Lower leg skin (tissue), 4 donors: ENCODE measurements at places on chromosomes 1 and 21. TPM values are rescaled to one million over a fixed set of nuclear protein-coding genes. Genes with fewer than 3 reads are reported as not detected.

DNA sequence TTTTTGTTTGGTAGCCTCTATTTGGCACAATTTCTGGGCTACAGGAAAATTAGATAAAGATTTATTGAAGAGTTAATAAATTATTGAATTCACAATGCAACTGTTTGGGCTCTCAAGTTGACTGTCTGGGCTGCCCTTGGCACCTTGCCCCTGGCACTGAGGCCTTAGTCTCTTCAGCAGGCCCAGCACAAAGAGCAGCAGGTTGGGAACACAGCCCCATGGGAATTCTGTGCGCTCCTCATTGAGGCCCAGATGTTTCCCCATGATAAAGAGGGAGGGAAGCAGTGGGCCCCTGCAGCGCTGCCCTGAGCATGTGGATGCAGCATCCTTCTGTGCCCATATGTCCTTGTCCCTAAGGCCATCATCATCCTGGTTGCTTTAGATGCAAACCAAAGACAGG is 2.9 kb downstream of the CRNN start:
- DNase-seq: no peak

- DNase-seq: no peak
Measured at GRCh38 chr1:210496063-210496462, 167.4 kb downstream of the HHAT start.

GRCh38 chr1:248906753-248907661 is 972 bp downstream of the PGBD2 start:
- DNase-seq: no peak

DNA sequence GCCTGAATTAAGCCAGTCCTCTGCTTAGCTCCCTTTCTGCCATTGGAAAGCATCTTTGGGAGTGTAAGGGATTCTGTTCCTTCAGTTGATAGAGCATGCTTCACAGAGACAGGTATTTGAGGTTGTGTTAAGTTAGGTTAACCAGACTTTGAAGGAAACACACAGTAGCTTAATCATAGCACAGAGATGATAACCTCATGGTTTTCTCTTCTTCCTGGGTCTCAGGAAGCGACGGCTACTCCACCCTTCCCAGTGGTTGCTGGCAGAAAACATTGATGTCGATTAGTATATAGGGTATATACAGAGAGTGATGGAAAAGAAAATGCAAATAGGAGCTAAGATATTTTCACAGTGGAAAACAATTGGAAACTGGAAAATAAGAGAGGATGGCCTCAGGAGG is 42.0 kb downstream of the S1PR1 start:
- no peak for DNase-seq

DNA sequence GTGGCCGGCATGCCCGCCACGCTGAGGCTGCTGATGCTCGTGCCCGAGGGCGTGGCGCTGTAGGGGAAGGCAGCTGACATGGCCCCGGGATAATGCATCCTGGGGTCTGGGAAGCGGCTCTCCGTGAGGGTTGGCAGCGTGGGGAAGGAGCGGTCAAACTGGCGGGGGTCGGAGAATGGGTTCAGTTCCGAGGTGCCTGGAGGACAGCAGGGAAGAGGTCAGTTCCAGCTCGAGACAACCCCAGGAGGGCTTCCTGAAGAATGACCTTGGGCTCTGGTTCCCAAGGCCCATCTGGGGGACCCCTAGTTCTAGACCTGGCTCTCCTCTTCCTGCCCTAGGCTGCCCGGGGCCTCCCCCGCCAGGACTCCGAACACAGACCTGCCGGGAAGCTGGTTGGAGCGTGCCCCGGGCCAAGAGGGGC is 27.6 kb downstream of the RUNX3 start:
- DNase-seq: no peak

DNA sequence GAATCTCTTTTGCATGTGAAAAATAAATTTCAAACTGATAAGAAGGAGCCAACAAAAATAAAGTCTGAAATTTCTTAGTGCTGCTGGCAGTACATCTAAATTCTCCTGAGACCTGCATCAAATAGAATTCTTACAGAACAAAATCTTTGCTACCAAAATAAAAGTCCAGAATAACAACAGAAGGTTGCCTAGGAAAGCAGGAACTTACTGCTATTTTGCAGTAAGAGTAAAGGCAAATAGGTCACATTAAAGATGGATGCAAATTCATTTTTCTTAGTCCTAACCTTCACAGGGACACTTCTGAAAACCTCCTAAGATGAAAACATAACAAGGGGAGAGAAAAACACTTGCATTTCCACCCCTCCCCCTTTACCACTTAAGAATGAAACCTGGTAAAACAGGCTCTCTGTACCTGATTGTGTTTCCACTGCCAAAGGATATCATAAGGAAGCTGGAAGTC is 59.0 kb downstream of the RUSC1 start:
- no peak for DNase-seq

GRCh38 chr1:23384312-23385058 is 14.8 kb upstream of the ZNF436 start:
- DNase-seq: no peak

The SYT11 gene
- total RNA-seq: 1.7 TPM

DNA sequence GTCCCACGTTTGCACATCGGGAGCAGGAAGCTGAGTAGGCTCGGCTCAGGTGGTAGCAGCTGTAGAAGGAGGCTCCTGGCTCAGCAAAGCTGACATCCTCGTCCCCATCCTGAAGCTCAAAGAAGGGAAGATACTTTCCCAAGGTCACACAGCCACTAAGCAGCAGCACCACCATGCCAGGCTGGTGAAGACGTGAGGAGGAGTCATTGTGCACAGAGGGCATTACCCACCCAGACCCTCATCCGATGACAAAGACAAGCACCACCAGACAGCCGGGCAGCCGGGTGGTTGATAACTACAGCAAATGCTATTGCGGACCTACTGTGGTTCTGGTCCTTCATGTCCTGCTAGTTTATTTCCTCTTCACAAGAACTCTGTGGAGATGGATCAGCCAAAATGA is 186.9 kb downstream of the MATN1 start:
- DNase-seq: peak; percentile 59

DNA sequence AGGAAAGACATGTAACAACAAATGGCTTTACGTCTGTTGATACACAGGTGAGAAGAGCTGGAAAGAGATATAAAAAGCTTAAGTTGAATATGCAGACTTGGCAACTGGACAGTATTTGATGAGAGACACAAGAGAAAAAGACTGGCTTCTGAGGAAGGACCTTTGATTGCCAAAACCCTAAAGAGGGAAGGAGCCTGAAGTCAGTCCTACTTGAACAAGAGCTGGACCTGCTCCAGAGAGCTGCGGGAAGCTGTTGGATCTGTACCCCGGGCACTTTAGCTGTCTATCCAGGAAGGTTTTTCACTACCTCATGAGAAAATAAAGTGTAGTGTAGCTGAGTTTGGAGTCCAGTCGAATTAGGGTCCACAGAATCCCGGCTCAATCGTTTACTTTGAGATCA is 25.3 kb upstream of the LRRC8B start:
- no peak for DNase-seq

The CR1 gene
- total RNA-seq: 0.83 TPM

The NCAM2 gene
- 3.2 TPM for total RNA-seq
